ENCODE measurements at places on chromosomes 2 and 18. TPM values are rescaled to one million over a fixed set of nuclear protein-coding genes. Genes with fewer than 3 reads are reported as not detected.

- H3K36me3 ChIP-seq = no peaks in the 10 kb centered on the region
- peaks cover 5% of the 10 kb centered on the region for H3K4me1 ChIP-seq
- H3K27me3 ChIP-seq = no peaks in the 10 kb centered on the region
- no peak overlapping the region for H3K4me3 ChIP-seq
- H3K27ac ChIP-seq = no peak overlapping the region
Observed at GRCh38 chr2:18372641-18373040, 187.8 kb downstream of the RDH14 start.

GRCh38 chr18:55858661-55859515 lies 270.9 kb upstream of the TCF4 start:
- H3K4me1 ChIP-seq = peaks cover 10% of the 10 kb centered on the region
- no peak for DNase-seq
- H3K36me3 ChIP-seq = no peaks in the 10 kb centered on the region
- H3K27me3 ChIP-seq = no peaks in the 10 kb centered on the region
- H3K4me3 ChIP-seq = no peak overlapping the region
- H3K27ac ChIP-seq = no peak overlapping the region

The ACOXL gene
- 1.7 TPM for total RNA-seq

The RAMP1 gene
- 3.1 TPM for total RNA-seq

The DSEL gene
- total RNA-seq = 1.2 TPM
